ENCODE measurements at places on chromosomes 11 and 22.
A peak's percentile ranks its signal among the peaks of the same experiment; 100 is the strongest.

- DNase-seq, result no peak
These were observed 15.6 kb upstream of the ZNF280A start for GRCh38 chr22:22535662-22536061.

DNA sequence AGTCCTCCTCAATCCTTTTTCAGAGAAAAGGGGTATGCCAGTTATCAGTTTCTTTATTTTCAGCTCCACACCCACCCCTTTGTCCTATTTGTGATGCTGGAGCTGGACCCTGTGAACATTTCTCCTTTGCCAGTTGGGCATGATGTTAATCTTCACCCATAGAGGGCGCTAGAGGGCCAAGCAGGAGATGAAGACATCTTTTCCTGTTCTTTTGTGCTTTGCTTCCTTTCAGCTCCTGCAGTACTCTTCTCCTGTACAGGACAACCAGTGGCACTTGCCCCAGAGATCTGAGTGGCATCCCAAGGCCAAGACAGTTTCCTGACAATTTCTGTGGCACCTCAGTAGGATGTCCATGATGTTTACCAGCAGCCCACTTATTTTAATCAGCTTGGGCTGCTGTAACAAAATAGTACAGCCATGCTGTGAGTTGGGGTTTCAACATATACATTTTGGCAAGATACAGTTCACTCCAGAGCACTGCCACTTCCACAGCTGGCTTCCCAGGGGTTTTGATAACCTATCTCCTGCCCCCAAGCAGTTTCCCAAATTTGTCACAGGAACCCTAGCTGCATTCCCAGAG lies 4.6 kb downstream of the SAA2 start:
- peak; percentile 66 for DNase-seq

DNA sequence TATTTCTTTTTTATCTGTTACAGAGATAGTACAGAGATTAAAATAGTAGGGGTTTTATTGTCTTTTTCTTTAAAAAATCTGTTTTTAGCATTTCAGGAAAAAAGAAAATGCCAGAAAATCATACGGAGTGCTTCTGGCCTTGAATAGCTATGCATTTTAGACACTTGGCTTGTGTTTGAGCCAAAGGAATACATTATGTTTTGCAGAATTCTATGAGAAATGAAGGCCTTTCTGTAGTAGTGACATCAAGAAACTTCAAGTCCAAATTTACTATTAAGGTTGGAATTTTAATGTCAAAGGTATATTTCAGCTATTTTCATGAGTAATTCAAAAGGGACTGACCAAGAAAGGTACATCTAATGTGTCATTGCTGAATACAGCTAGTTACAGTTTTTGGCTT lies 56.3 kb upstream of the DDI1 start:
- no peak for DNase-seq

DNA sequence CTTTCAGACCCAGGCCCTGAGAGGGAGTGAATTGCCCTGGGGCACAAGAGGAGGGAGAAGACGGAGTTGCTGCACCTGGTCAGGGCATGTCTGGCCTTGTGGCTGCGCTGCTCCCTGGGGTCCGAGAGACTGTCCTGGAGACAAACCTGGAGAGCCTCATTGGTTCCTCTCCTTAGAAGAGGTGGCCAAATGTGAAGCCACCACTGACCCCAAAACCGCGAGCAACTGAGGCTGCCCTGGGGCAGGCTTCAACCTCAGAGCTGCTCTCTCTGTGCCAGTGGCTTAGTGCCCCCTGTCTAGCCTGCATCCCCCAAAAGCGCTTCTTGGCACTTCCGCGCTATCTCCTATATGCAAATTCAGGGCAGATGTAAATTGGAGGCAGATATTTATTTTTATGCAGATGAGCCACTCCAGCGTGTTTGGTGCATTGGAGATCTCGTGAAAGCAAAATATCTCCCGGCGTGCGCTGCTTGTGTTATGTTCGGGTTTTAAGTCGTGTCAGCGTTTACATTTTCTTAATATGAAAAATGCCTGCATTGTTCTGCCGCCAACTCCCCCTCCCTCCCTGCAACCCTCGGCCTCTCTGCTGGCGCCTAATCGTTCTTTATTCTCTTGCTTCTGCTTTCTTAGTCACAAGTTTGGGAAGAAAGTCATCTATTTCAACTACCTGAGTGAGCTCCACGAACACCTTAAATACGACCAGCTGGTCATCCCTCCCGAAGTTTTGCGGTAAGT lies 69.5 kb downstream of the ARHGAP8 start:
- DNase-seq, result no peak

GRCh38 chr11:4146070-4146771 lies 51.6 kb downstream of the RRM1 start:
- DNase-seq, result no peak

GRCh38 chr11:130904380-130904779 lies 11.9 kb downstream of the SNX19 start:
- peak; percentile 6 for DNase-seq

- no peak for DNase-seq
These were observed 100.0 kb upstream of the DBX1 start for GRCh38 chr11:20260307-20260706.

All from fibroblast of gingiva (primary cell).